NCI-H1436 (cell line): ENCODE measurements at places on chromosomes 11 and 22.
A peak's percentile ranks its signal among the peaks of the same experiment; 100 is the strongest.

- DNase-seq: no peak
These were observed 20.2 kb downstream of the STARD10 start for GRCh38 chr11:72773696-72774095.

DNA sequence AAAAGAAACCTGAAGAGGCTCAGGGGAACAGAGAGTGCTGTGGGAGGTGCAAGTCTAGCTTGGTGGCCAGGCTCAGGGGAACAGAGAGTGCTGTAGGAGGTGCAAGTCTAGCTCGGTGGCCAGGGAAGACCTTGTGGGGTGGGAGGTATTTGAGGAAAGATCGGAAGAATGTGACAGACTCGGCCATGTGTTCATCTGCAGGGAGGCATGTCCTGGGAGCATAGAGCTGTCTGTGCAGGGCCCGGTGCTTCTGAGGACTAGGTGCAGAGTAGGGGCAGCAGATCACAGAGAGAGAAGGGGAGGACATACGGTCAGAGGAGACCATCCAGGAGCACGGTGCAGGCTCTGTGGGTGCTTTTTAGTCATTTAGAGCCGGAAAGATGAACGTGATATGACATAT is 10.8 kb downstream of the IFITM10 start:
- no peak for DNase-seq

GRCh38 chr11:99911116-99911515 is 776.0 kb upstream of the ARHGAP42 start:
- no peak for DNase-seq

GRCh38 chr11:30046578-30046945 is 29.7 kb upstream of the KCNA4 start:
- DNase-seq: no peak

DNA sequence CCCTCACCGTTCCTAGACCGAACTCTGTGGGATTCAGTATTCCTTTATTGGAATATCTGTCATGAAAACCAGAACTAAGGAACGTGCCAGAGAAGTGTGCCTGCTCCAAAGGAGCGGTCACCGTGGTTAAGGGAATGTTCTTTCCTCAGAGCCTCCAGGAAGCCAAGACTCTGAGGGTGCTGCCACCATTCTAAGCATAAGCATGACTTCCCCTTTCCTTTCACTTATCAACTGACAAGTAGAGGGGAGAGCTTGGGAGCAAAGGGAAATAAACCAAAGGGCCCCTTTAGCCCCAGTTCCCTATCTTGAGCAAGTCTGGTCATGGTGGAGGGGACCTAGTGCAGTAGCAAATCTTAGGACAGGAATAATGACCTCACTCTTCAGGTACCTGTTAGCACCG is 26.8 kb downstream of the CTR9 start:
- no peak for DNase-seq

- DNase-seq: no peak
These were observed 65.4 kb upstream of the ZC3H12C start for GRCh38 chr11:110027627-110028371.

DNA sequence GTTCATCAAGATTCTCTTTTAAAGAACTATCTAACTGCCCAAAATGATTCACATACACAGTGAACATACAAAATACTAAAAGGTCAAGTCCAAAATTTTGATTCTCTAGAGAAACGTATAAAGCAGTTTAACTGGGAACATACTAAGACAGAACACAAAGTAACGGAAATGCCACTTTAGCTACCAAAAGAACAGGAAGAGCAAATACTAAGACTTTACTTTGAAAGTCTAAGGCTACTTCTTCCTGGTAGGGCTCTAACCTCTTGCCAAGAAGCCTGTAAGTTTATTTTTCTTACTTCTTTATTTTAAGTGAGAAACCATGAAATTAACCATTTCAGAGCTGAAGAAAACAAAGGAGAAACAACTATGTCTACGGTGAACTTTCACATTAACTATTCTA is 6.2 kb downstream of the PICALM start:
- DNase-seq: no peak

DNA sequence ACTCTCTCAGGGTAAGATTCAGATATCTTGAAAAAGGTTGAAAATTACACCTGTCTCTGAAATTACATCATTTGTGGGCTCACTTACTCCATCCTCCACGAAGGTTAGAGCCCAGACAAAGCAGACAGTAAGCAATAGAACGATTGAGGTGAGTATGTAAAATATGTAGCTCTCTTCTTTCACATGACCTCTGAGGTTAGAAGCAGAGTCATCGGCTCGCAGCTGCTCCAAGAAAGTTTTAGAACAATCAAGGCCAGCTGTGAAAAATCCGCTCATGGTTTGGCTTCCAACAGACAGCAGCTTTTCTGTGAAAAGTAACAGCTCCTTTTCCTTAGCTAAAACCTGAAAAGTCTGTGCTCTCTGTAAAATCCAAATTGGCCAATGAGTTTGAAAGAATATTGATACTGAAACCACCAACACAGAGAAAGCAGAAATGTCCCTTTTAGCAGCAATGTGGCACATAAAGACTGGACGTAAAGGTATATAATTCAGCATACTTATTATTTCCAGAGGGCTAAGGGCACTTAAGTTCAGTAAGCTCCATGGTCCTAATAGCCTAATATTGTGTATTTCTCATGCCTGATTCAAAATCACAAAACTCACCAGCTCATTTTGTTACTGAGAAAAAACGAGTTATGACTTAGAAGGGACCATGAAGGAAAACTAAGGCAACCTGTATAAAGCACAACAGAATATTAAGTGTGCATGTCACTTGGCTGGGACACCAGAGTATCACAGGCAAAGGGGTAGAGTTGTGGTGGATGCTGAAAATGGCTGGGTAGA is 78.2 kb downstream of the FAM76B start:
- no peak for DNase-seq

DNA sequence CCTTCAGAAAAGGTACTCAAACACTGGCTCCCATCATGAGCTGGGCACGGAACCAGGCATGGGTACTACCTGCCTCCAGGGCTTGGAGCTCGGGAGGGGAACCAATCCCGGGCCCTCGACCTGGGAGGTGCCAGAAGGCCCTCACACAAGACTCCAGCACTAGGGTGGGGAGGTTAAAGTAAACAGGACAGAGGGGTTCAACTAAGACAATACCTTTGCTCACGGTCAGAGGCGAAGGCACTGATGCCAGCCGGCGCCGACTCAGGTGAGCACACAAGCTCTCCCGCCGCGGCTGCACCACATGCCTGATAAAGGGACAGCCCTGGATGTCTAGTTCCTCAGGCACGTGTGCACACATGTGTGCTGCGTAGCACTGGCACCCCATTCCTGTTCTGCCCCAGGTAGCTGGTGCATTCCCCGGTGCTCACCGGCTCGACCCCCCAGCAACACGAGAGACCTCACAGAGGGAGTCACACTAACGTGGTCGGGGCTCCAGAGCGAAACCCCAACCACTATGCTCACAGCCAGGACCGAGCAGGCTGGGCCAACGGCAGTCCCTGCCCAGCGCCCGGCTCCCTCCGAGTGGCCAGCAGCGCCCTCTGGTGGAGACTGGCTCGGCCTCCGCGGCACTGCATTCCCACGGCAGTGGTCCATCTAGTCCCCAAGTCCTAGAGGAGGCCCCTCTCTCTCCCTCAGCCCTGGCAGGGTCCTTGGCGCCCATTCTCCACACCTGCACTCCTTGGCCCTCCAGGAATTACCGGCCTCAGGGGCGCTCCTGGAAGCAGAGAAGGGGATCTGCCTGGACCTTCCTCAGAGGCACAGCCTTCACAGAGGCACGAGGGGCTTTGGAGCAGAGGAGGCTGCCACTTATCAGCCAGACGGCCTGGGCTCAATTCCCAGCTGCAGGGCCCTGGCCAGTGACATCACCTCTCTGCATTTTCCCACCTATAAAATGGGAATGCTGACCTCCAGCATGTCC is 28.8 kb upstream of the MOB2 start:
- DNase-seq: peak; percentile 70

DNA sequence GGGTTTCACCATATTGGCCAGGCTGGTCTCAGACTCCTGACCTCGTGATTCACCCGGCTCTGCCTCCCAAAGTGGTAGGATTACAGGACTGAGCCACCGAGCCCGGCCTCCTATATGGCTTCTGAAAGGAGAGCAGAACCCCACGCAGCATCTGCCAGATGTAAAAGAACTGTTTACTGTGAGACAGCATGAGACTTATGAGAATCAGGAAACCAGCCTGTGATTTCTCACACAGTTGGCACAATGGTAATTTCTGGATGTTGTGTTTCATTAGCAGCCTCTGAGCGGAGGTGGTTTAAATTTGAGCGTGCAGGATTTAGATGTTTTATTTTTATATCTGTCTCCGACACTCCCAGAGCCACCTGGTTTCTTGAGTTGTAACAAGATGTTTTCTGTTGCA is 33.8 kb downstream of the CEP164 start:
- DNase-seq: no peak

- no peak for DNase-seq
These were observed 16.2 kb upstream of the USP2 start for GRCh38 chr11:119397740-119398139.

DNA sequence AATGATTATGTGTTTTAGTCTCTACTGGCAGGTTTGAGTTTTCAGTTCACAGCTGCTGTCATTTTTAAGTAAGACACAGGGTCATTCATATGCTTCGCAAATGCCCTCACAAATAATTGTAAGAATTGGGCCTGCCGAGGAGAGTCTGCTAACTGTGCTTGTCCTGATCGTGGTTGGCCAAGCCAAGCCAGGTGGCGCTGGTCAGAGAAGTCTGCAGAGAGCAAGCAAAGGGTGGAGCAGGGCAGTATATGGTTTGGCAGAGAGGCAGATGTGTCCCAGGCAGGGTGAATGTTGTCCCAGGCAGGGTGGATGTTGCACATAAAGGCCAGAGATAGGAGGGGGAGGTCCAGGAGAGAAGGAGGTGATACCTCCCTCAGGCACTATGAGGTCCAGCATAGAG is 52.7 kb downstream of the SCN3B start:
- no peak for DNase-seq

DNA sequence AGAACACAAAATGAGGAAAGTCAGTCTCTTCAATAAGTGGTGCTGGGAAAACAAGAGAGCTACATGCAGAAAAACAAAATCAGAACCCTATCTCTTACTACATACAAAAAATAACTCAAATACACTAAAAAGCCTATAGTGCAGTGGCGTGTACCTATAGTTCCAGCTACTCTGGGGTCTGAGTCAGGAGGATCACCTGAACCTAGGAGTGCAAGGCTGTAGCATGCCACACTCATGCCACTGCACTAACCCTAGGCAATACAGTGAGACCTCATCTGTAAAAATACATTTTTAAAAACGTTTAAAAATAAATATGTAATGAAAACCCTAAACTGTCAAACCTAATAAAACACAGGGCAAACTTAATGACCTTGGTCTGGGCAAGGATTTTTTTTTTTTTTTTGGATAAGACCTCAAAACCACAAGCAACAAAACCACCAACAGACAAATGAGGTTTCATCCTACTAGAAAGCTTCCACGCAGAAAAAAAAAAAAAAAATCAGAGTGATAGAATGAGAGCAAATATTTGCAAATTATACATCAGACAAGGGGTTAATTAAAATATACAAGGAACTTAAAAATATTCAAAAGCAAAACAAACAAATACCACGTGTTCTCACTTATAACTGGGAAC is 35.2 kb downstream of the XKR3 start:
- no peak for DNase-seq

- DNase-seq: no peak
These were observed 563 bp upstream of the PSMA1 start for GRCh38 chr11:14520747-14521151.

- no peak for DNase-seq
These were observed 24.6 kb upstream of the PRR5 start for GRCh38 chr22:44677353-44677840.

GRCh38 chr11:13105237-13105844 is 96.2 kb downstream of the RASSF10 start:
- peak; percentile 37 for DNase-seq

GRCh38 chr11:45683271-45684058 is 18.0 kb upstream of the CHST1 start:
- no peak for DNase-seq

DNA sequence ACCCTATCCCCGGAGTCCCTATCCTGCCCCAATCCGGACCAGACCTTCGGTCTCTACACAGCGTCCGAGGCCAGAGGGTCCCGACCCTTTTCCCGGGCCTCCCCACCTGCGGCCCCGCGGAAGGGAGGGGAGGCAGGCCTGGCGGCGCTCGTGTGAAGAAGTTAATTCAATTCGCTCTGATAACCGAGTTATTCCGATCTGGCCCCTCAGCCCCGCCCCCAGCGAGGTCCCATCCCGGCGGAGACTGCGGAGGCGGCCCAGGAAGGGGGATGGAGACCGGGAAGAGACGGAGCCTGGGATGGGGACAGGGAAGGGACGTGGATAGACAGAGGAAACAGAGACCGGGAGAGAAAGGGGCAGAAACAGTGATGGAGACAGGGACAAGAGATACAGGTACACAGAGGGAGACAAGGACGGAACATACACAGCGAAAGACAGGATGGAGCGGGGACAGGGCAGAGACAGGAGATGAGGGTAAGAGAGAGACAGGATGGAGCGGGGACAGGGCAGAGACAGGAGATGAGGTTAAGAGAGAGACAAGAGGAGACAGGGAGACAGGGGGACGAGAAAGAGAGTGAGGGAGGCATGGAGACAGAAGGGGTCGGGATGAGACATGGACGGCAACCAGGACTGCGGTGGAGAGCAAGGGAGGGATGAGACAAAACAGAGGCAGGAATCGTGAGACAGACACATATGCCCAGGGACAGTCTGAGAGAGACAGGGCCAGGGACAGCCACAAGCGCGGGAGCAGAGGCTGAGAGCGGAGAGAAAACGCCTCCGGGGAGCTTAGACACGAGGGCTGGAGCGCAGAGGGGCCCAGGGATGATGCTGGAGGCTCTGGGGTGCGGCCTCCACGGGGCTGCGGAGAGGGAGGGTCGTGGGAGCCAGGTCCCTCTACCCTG is 636 bp upstream of the PHOX2A start:
- no peak for DNase-seq

DNA sequence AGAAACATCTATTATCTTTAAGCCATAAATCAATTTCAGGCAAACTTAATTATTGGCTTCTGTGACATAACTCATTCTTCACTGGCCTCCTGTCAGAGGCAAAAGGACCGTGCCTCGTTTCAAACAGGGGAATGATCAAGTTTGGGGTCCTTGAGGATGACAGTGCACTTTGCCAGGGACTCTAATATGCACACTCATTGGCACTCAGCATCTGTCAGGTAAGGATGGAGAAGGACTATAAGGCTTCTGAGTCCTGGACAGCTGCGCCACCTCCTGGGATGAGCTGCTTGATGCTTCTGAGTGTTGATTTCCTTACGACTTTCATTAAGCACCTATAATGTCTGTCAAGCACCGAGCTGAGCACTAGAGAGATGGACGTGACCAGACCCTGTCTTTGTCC is 20.2 kb downstream of the BPIFC start:
- no peak for DNase-seq

DNA sequence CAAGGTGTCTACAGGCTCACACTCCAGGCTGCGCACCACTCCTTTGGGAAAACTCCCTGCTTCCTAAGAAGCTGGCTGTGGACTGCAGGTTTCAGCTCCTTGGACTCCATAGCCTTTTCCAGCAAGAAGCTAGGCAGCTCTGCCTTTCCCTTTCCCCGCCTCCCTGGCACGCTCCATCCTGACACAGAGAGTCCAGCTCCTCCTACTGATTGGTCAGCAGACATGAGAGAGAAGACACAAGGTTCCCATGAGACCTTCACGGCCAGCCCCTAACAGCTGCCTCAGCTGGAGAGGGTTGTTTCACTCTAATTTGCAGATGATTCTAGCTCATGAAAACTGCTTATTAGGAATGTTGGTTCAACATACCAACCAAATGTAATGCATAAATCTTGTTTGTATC is 27.6 kb downstream of the TENM4 start:
- no peak for DNase-seq
